ENCODE measurements at places on chromosomes 12 and 14. TPM values are rescaled to one million over a fixed set of nuclear protein-coding genes. Genes with fewer than 3 reads are reported as not detected.
A peak's percentile ranks its signal among the peaks of the same experiment; 100 is the strongest.

- H3K27ac ChIP-seq = no peak overlapping the region
- H3K36me3 ChIP-seq = no peaks in the 10 kb centered on the region
- H3K4me1 ChIP-seq = peaks cover 7% of the 10 kb centered on the region
- no peak for DNase-seq
Measured at GRCh38 chr12:104384141-104384880, 72.4 kb upstream of the CHST11 start.

GRCh38 chr14:39467889-39468524 lies 35.8 kb upstream of the FBXO33 start:
- H3K36me3 ChIP-seq = no peaks in the 10 kb centered on the region
- H3K4me1 ChIP-seq = no peaks in the 10 kb centered on the region
- no peak overlapping the region for H3K27ac ChIP-seq
- no peak for DNase-seq
- no peaks in the 10 kb centered on the region for H3K27me3 ChIP-seq
- no peak overlapping the region for H3K4me3 ChIP-seq

DNA sequence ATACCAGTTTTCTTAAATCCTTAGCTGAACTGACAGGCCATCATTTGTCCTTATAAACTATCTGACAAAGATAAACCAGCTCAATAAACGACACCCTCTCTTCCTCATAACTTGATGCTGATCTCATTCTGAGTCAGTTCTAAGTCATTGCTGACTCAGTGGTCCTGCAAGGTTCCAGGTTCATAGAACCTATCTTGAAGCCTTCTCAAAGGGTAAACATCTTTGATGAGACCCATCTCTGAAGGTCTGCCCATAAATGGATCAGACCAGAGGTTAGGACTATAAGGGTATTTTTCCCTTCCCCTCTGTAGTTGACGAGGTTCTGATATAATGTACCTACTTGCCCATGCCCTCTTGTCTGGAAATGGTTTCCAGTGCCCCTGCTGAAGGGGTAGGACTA lies 11.9 kb downstream of the NAA25 start:
- peaks cover 7% of the 10 kb centered on the region for H3K36me3 ChIP-seq
- H3K4me3 ChIP-seq = no peak overlapping the region
- H3K4me1 ChIP-seq = peaks cover 14% of the 10 kb centered on the region
- DNase-seq = no peak
- no peak overlapping the region for H3K27ac ChIP-seq

GRCh38 chr12:130555628-130556485 lies 160.2 kb downstream of the RIMBP2 start:
- no peak overlapping the region for H3K4me3 ChIP-seq
- no peaks in the 10 kb centered on the region for H3K27me3 ChIP-seq
- no peak overlapping the region for H3K27ac ChIP-seq
- H3K4me1 ChIP-seq = no peaks in the 10 kb centered on the region
- no peak for DNase-seq
- no peaks in the 10 kb centered on the region for H3K36me3 ChIP-seq

- H3K27ac ChIP-seq = no peak overlapping the region
- peak; percentile 29 for DNase-seq
- peak overlapping the region; percentile 51 for H3K4me3 ChIP-seq
Measured at GRCh38 chr14:51093371-51094281, 1.3 kb downstream of the TRIM9 start.

DNA sequence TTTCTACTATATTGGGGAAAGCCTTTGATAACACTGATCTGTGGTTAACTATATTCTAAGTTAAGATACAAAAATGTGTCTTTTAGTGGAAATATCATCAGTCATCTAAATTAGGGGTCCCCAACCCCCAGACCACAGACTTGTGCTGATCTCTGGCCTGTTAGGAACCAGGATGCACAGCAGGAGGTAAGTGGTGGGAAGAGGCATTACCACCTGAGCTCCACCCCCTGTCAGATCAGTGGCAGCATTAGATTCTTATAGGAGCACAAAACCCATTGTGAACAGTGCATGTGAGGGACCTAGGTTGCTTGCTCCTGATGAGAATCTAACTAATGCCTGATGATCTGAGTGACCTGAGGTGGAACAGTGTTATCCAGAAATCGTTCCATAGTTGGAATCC lies 28.3 kb upstream of the LIN7A start:
- H3K4me1 ChIP-seq = no peaks in the 10 kb centered on the region
- no peak for DNase-seq

GRCh38 chr14:78637489-78637888 lies 467.3 kb downstream of the NRXN3 start:
- H3K4me3 ChIP-seq = no peak overlapping the region
- DNase-seq = no peak
- H3K27ac ChIP-seq = no peak overlapping the region
- H3K4me1 ChIP-seq = no peaks in the 10 kb centered on the region

DNA sequence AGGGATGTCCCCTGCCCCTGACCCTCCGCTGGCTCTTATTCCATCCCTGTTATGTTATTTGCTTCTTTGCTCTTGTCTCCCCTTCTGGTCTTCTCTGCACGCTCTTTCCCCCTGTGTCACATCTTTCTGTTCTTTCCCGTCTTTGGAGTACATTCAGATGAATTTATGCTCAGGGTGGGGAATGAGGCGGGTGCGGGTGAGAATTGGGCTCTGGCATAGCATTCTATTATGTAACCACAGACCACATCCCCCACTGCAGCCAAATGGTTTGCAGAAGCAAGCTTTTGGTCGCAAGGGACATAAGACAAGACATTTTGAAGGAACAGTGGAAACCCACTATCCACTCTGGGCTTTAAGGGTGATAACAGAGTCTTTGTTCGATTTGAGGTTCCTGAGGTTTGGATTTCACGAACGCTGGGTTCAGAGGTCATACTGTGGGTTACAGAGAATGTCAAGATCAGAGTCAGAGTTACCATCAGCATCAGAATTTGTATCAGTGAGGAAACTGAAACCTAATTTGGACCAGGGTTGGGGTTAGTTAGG lies 3.8 kb downstream of the ENDOU start:
- no peaks in the 10 kb centered on the region for H3K36me3 ChIP-seq
- DNase-seq = no peak
- peaks cover 15% of the 10 kb centered on the region for H3K4me1 ChIP-seq
- H3K27ac ChIP-seq = no peak overlapping the region
- H3K4me3 ChIP-seq = no peak overlapping the region

DNA sequence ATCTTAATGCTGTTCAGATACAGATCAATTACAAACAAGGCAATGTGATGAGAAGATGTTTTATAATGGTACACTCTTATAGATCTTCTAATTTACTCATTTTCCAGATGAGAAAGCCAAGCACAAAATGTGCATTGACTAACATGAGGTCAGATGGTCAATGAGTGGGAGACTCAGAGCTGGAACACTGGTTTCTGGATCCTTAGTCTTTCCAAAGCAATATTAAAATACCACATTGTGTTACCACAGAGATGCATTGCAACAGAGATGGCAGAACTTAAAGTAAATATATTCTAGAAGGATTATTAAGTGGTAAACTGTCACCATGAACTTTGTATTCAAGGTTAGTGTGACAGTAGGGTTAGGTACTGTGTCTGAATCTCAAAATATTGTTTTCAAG lies 113.6 kb downstream of the SLC15A5 start:
- no peaks in the 10 kb centered on the region for H3K36me3 ChIP-seq
- DNase-seq = no peak
- H3K27ac ChIP-seq = no peak overlapping the region
- H3K4me1 ChIP-seq = no peaks in the 10 kb centered on the region
- H3K4me3 ChIP-seq = no peak overlapping the region

DNA sequence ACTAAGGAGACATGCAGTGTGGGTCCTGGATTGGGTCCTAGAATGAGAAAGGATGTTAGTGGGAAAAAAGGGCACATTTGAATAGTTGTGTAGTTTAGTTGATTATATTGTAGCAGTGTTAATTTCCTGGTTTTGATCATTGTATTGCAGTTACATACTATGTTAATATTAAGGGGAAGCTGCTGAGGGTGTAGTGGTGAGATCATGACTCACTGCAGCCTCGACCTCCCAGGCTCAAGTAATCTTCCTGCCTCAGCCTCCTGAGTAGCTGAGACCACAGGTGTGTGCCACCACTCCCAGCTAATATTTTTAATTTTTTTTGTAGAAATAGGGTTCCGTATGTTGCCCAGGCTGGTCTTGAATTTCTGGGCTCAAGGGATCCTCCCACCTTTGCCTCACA lies 21.7 kb downstream of the BORCS5 start:
- H3K27me3 ChIP-seq = no peaks in the 10 kb centered on the region
- no peak overlapping the region for H3K4me3 ChIP-seq
- peak overlapping the region; percentile 82 for H3K27ac ChIP-seq
- no peak for DNase-seq
- H3K36me3 ChIP-seq = peaks cover 1% of the 10 kb centered on the region

GRCh38 chr12:106333756-106334155 lies 23.8 kb upstream of the POLR3B start:
- H3K36me3 ChIP-seq = peaks cover 36% of the 10 kb centered on the region
- H3K27me3 ChIP-seq = no peaks in the 10 kb centered on the region
- DNase-seq = no peak

The CLEC1B gene
- not detected for total RNA-seq

The TSPAN19 gene
- total RNA-seq = not detected

The ASCL1 gene
- not detected for total RNA-seq

Data from CD4-positive, alpha-beta memory T cell (primary cell).